ENCODE measurements at places on chromosomes 5 and 9. TPM values are rescaled to one million over a fixed set of nuclear protein-coding genes. Genes with fewer than 3 reads are reported as not detected.

Gene SEMA5A
- total RNA-seq: 3.5 TPM

Gene PAEP
- total RNA-seq: not detected

Gene TTC23L
- not detected for total RNA-seq

Gene HSD17B3
- 1.8 TPM for total RNA-seq

Gene SPEF2
- 15.4 TPM for total RNA-seq

Gene FGF1
- total RNA-seq: not detected

DNA sequence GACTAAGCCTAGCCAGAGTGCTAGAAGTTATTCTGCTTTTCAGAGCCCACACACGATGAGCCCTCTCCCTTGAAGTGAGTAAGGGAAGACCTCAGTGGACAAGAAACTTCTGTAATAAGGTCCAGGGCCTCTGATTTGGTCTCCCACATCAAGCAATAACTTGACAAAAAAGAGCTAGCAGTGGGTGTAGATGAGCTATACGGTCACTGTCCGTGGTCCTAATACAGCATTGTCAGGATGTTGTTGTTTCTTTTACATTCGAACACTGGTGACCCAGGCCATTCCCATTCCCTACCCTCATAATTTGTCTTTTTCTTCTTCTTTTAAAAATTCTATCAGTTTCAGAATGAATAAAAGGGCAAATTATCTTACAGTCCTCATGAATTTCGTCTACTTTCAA is 5.2 kb downstream of the PCSK1 start:
- H3K4me3 ChIP-seq: no peak overlapping the region
- DNase-seq: no peak
- H3K36me3 ChIP-seq: no peaks in the 10 kb centered on the region
- H3K27me3 ChIP-seq: peaks cover 11% of the 10 kb centered on the region

DNA sequence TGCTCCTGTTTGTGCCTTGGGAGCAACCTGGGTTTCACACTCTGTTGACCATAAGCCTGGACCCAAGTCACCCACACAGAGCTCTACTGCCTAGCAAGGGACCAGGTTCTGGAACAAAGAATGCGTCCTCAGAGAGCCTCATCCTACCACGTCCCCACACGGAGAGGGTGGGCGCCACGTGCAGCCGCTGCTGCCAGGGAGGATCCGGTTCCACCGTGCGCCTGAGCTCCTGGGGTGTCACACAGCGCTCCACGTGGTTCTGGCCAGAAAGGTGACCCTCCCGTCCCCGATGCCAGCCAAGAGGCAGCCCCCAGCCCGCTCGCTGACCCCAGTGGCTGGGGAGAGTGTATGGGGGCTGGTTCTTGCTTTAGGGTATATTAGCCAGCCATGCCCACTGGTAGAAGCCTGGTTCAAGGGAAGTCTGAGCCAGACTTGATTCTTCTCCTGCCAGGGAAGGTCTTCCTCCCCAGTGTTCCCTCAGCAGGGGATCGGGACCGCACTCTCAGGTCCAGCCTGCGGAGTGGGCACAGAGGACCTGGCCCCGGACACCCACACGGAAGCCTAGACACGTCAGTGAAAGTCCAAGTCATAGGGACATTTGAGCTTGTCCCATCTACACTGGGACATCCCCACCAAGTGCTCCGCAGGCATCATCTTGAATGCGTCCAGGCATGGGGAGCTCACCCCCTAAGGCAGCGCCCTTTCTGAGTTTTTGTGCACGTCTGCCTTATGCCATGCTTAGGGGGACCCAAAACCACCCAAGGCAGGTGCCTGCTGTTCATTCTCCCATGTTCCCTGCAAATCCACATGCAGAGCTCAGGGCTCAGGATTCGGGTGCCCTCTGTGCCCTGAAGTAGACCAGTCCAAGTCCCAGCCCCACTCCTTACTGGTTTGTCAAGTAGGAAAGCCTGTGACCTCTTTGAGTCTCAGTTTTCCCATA is 2.4 kb downstream of the FCN1 start:
- H3K4me3 ChIP-seq: no peak overlapping the region
- H3K27ac ChIP-seq: no peak overlapping the region
- H3K27me3 ChIP-seq: no peaks in the 10 kb centered on the region
- no peaks in the 10 kb centered on the region for H3K4me1 ChIP-seq
- no peak for DNase-seq
- H3K36me3 ChIP-seq: no peaks in the 10 kb centered on the region

DNA sequence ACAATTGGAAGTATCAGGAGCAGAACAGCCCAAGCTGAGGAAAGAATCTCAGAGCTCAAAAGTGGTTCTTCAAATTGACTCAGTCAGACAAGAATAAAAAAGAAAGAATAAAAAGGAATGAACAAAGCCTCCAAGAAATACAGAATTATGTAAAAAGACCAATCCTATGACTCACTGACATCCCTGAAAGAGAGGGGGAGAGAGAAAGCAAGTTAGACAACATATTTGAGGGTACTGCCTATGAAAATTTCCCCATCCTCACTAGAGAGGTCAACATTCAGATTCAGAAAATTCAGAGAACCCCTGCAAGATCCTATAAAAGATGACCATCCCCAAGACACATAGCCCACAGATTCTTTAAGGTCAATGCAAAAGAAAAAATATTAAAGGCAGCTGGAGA is 173.2 kb downstream of the ALDH1A1 start:
- no peaks in the 10 kb centered on the region for H3K36me3 ChIP-seq
- no peak overlapping the region for H3K4me3 ChIP-seq
- no peaks in the 10 kb centered on the region for H3K4me1 ChIP-seq
- no peak overlapping the region for H3K27ac ChIP-seq
- no peaks in the 10 kb centered on the region for H3K27me3 ChIP-seq
- no peak for DNase-seq

DNA sequence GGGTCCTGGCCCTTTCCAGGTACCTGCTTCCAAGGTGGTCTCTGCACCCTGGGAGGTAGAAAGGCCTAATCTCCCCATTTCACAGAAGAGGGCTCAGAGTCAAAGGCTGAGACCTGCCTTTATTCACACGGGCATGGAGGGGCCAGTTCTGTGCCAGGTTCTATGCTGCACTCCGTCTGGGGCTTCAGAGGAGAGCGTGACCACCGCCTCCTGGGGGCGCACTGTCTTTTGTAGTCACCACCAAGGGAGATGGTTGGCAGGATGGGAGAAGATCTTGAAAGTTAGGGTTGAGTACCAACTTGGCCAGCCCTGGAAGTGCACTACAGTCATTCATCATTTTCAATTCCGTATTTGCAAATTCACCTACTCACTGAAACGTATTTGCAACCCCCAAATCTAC is 23.7 kb upstream of the PRDM12 start:
- no peak for DNase-seq
- H3K27me3 ChIP-seq: no peaks in the 10 kb centered on the region
- H3K36me3 ChIP-seq: peaks cover 4% of the 10 kb centered on the region
- no peak overlapping the region for H3K27ac ChIP-seq

GRCh38 chr9:133839822-133840329 is 101.7 kb upstream of the SARDH start:
- no peaks in the 10 kb centered on the region for H3K4me1 ChIP-seq
- no peak for DNase-seq
- H3K4me3 ChIP-seq: no peak overlapping the region
- H3K27ac ChIP-seq: no peak overlapping the region
- no peaks in the 10 kb centered on the region for H3K27me3 ChIP-seq
- no peaks in the 10 kb centered on the region for H3K36me3 ChIP-seq

DNA sequence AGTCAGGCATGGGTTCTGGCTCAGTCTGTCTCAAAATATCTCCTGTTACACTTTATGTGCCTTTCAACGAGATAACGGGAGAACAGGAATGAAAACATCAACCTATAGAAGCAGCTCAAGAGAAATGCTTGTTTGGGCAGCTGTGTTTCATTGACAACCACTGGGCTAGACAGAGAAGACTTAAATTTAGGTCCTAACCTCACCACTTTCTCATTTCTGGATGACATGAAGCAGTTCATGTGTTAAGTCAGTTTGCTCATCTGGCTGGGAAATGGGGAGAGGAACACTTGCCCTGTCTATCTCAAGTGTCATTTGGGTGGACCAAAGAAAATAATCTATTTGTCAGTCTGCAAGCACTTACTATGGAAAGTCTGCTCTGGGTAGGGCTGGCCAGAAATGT is 66.7 kb upstream of the PCA3 start:
- no peak overlapping the region for H3K4me3 ChIP-seq
- no peaks in the 10 kb centered on the region for H3K4me1 ChIP-seq
- no peak overlapping the region for H3K27ac ChIP-seq
- DNase-seq: no peak
- H3K36me3 ChIP-seq: no peaks in the 10 kb centered on the region

- no peak overlapping the region for H3K4me3 ChIP-seq
- H3K4me1 ChIP-seq: no peaks in the 10 kb centered on the region
- no peak for DNase-seq
- H3K36me3 ChIP-seq: no peaks in the 10 kb centered on the region
- no peak overlapping the region for H3K27ac ChIP-seq
Measured at GRCh38 chr9:14081745-14082144, 232.2 kb downstream of the NFIB start.

GRCh38 chr5:95261437-95262175 is 23.3 kb downstream of the MCTP1 start:
- no peak overlapping the region for H3K27ac ChIP-seq
- no peak overlapping the region for H3K4me3 ChIP-seq
- no peaks in the 10 kb centered on the region for H3K27me3 ChIP-seq
- H3K4me1 ChIP-seq: no peaks in the 10 kb centered on the region

DNA sequence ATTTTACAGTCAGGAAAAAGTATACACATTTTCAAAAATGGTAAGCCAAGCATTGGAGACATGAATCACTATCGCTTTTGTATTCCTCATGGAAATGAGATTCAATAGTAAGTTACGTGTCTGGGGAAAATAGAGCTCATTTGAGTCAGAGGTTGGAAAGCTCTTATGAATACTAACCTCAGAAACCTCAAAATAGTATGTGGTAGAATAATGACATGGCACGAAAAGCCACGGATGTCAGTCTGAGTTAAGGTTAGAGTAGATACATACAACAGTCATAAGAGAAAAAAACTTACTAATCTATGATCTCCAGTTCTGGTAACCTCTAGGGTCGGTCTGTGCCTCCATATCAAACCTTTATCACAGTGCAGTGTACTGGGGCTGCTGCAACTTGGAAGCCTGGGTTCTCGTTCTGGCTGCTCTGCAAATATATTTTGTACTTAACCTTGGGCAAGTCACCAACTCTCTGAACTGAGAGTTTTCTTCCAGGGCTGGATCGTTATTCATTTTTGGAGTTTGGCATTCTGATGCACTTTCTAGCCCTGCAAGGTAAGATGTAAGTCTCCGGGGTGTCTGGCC is 31.8 kb downstream of the MAP1B start:
- H3K4me1 ChIP-seq: no peaks in the 10 kb centered on the region
- H3K4me3 ChIP-seq: no peak overlapping the region
- DNase-seq: no peak
- no peak overlapping the region for H3K27ac ChIP-seq
- H3K36me3 ChIP-seq: no peaks in the 10 kb centered on the region

DNA sequence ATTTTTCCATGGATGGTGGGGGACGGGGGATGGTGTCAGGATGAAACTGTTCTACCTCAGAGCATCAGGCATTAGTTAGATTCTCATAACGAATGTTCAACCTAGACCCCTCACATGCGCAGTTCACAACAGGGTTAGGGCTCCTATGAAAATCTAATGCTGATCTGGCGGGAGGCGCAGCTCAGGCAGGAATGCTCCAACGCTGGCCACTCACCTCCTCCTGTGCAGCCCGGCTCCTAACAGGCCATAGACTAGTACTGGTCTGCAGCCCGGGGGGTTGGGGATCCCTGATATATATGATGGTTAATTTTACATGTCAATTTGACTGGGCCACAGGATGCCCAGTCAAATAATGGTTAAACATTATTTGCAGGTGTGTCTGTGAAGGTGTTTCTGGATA is 199.0 kb upstream of the NR4A3 start:
- H3K27ac ChIP-seq: no peak overlapping the region
- no peaks in the 10 kb centered on the region for H3K27me3 ChIP-seq
- no peak overlapping the region for H3K4me3 ChIP-seq
- no peaks in the 10 kb centered on the region for H3K4me1 ChIP-seq
- H3K36me3 ChIP-seq: no peaks in the 10 kb centered on the region
